ENCODE measurements at places on chromosomes 1 and 21.

DNA sequence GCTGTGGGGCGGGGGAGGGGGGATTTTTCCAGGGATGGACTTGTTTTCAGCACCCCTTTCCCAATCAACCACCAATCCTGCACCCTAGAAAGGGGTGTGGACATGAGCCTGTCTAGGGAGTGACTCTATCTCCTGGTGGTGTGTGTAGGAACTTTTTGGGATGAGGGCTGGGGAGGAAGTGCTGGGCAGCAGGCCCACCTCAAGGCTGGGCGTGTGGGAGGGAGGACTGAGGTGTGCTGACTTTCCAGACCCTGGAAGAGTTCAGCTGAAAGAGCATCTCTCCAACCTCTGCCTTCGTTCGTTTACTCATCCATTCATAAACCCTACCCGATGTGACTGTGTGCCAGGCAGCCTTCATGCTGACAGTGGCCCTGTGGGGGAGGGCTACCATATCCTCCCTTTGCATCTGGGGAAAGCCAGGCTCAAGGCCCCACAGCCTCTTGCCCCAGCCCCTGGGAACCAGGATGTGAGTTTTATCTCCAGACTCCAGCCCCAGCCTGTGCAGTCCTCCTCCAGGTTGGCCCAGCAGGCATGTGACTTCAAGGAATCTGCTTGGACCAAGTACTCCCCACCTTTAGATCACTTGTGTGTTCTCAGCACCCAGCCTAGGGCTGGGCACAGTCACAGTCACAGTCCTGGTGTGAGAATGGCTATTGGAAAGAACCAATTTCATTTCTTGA is 6.7 kb downstream of the KNCN start:
- DNase-seq, result no peak

DNA sequence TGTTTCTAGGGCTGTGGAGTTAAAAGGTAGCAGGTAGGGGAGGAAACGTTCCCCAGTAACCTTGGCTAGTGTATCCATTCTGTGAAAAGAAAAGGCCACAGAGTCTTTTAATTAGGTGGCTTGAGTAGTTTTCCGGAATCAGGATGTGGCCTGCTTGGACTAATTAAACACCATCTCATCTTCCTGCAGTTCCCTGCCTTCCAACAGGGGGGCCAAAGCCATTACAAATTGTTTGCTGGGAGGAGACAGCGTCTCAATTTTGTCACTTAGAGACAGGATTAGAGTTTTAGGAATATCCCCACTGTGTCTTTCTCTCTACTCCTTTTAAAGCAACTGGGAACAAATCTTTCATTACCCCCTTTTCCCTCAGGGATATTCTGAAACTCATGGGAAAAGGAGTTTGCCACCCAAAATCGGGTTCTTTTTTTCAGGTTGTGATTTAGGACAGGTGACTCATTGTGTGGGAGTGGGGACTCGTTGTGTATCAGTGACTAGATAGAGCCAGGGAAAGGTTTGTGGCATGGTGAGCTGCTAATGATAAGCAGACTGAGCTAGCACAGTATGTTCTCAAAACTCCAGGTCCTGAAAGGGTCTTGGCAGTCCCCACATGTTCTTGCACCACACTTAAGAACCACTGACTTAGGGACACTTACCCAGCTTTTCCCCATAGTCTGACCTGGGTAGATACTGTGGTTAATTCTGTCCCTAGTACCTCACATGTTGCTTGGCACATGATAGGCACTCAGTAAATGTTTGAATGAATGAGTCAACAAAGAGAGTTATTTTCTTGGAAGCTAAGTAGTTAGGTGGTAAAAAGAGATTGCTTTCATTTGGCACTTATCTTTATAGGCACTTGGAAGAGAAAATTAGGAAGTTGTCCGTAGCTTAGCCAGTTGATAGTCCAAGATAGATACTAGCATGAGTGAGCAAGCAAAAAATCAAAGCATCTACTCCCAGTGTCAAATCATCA is 22.5 kb downstream of the INTS3 start:
- no peak for DNase-seq

DNA sequence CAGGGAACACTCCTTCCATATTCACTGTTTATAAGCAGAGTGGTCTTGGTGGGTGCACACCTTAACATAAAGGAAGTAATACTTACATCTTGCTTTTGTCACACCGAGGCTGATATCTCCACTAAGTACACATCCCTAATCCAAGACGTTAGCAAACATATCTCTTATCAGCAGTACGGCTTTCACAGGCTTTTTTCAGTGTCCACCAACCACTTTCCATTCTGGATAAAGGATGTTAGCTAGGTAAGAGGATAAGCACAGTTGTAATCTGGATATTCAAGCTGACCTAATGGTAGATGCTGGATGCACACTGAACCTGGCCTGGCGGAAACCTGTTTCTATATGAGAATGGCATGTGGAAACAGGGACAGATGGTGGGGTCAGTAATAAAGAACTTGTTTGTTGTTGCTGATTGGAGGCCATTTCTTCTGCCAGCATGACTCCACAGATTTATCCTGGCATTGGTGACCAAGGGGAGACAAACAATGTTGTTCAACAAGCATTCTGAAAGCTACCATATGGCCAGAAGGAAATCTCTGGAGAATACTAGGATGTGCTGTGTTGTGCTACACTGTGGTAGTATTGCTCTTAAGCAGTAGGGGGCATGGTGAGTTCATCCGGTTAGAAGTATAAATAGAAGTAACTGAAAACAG is 416.4 kb downstream of the PTBP2 start:
- no peak for DNase-seq

GRCh38 chr1:228011721-228012311 is 5.0 kb downstream of the WNT3A start:
- no peak for DNase-seq

DNA sequence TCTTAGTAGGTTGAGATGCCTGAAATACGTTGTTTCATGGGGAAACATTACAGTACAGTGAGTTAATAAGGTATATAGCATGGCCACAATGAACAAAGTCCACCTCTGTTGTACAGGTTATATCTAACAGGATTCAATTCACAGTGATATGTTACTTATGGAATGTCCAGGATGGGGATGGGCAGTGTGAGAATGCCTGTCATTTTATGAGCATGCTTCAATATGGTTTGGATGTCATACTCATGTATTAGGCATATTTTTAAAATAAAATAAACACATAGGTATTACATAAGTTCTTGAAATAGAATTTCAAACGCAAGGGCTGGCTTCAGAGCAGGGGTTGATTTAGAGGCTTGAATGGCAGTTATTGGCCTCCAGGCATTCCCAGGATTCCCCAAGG is 6.1 kb upstream of the PHLDA3 start:
- no peak for DNase-seq

DNA sequence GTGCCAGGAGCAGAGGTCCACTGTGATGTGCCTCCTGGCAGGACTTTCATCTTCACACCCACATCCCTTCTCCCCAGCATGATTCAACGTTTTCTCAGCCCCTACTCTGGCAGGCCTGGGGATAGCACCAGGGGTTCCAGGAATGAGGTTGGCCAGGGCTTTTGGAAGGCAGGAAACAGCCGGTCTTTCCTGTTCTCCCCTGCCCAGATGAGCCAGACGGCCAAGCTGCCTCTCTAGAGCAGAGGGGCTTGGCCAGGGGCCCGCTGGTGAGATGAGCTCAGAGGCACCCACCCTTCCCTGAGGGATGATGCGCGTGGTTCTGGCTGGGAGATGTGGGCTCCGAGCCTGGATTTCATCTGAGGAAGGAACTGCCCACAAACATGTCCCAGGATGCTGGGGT is 4.3 kb upstream of the MFAP2 start:
- DNase-seq, result peak; percentile 72

GRCh38 chr1:168643152-168643551 is 66.7 kb downstream of the XCL1 start:
- no peak for DNase-seq

DNA sequence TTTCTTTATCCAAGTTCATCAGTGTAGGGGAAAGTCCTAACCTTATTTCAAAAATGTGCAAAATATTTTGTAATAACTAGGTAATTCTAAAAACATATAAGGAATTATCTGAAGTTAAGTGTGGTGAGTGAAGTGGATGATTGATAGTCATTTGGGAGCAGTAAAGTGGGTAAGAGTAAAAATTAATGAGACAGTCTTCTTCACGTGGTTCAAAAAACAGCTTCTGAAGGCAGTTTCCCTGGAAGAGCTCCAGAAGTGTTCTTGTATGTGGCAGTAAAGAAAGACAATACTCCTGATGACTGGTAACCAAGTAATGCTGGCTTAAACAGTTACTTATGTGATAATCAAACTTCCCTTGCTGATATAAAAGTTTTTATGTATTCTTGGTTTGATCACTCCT is 50.3 kb downstream of the LEPR start:
- no peak for DNase-seq

GRCh38 chr21:41761211-41761933 is 5.5 kb downstream of the RIPK4 start:
- DNase-seq, result no peak

DNA sequence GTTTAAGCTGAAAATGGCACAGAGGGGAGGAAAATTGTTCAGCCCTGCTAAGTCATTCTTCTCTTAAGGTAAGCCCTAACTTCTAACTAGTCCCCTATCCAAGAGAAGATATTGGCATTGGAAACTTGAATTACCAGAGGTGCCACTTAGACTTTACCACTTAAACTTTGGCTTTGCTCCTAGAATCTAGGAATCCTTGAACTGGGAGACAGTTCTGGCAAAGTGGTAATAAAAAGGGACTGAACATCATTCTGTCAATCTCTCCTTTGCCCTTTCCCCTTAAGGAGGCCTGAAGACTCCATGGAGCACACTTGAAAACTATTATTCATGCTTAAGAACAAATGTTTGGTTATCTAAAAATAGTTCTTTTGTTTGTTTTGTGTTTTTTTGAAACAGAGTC is 8.4 kb downstream of the ATP1A4 start:
- no peak for DNase-seq

DNA sequence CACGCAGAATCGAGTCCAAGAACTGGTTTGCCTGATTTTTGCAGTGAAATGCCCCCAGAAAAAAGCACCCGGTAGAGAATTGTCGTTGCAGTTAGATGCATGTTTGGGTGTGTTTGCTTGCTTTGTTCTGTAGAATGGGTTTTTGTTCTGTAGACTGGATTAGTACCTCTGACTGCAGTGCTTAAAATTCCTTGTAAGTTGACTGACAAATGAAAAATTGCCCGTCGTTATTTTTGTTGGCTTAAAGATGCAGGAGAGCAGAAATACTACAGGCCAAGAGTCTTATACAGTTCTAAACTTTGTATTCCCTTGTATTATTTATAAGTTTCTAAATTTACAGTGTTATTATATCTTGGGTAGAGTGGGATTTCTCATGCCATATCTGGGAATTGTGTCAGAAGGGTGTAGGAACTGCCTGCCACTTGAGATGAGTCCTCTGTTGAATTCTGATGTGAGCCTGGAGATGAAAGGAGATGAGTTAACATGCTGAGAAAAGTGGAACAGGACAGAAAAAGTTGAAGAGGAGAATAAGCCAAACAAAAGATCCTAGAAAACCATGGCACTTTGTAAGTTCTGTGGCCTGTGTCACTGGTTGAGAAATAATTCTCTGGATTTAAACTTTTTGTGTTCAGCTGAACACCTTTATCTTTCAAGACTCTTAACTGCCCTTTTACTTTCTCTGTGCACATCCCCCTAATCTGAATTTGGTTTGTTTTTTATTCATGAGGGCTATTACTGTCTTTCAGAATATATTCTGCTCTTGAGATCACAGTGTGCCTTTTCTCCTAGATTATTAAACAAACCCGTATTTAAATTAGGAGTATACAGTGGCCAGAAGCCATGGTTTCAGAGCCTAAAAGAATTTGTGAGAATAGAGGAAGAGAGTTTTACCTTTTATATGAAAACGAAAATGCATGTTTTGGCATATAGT is 1.4 kb downstream of the DESI2 start:
- DNase-seq, result no peak

- DNase-seq, result no peak
Measured at GRCh38 chr1:41434748-41435449, 49.6 kb downstream of the EDN2 start.

DNA sequence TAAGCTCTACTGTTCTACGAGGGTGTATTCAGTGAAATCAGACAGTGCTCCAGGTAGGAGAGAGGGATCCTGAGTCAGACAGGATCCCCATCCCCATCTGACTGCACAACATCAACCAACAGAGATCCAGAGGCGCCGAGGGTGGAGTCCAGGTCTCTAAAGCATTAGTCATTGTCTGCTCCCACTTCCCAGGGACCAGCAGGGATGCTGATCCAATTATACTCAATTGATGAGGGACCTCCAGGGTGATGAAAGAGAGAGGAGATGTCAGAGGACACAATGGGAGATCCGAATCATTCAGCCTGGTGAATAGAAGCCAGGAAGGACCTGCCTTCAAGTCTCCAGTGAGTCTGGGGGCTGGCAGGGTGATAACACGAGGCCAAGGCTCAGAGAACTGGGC is 39.5 kb upstream of the STMN1 start:
- DNase-seq, result no peak

DNA sequence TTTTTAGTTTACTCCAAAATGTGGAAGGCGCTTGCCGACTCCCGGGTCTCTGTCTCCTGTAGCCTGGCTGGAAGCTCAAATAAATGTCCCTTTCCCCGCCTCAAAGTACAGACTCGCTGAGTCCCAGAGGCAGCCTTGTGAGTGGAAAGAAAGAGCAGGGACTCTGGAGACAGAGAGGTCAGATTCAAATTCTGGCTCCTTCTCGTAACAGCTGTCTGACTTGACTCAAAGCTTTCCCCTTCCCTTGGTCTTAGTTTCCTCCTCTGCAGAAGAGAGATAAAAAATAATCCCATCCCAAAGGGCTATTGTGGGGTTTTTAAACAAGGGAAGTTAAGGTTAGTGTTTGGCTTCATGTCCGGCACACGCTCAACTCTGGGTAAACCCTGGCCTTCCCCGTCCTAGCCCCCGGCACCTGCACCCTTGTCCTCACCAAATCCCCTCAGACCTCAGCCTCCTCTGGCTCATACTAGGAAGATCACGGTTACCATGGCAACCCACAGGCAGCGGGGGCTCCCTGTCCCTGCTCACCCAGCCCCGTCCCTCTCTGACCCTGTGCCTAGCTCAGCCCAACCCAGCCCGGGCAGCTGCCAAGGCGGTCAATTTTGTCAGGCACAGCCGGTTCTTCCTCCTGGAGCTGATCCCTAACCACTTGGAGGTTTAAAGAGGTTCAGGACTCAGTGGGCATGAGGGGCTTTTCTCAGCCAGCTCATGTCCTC is 49.2 kb upstream of the IGSF21 start:
- DNase-seq, result no peak

GRCh38 chr21:42443181-42443785 is 39.6 kb downstream of the UBASH3A start:
- no peak for DNase-seq

GRCh38 chr1:192382758-192383157 is 66.0 kb downstream of the RGS21 start:
- DNase-seq, result no peak

Data from T1000 (cell line).